Stimulated activated CD4-positive, alpha-beta T cell treated with anti-CD3 and anti-CD28 coated beads, TNF-alpha, amount 100 ng/mL, for 4 hours (primary cell): ENCODE measurements at places on chromosomes 11 and 22.

DNA sequence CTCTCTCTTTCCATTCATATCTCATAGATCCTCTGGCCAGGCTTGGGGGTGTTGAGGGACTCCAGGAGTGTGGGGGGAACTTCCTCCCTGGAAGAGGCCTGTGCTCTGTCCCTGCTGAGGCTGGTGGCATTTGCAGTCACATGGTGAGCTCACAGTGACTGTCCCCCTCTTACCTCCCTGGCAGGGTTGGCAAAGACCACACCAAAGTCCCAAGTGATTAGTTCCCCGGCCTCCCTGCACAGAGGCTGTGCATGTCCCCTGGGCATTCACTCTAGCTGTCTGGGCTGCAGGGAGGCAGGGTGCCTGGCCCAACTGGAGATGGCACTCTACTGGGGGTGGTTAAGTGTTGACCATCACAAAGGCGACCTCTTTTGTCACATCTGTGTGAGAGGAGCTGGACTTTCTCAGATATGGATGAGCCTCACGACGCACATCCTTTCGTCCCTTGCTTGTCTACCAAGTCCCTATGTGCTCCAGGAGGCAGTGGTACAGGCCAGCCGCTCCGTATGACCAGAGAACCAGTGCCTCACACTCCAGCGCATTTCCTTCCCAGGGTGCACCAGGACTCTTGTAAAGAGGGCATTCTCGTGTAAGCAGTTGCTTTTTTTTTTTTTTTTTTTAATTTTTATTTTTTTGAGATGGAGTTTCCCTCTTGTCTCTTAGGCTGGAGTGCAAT, 8.8 kb downstream of the TANGO2 start:
- DNase-seq: no peak

GRCh38 chr11:12456651-12457579, 79.5 kb downstream of the PARVA start:
- no peak for DNase-seq

- DNase-seq: no peak
Observed at GRCh38 chr11:78938971-78939370, 364.3 kb upstream of the NARS2 start.

- DNase-seq: no peak
Observed at GRCh38 chr11:3105791-3106735, 48.8 kb upstream of the CARS1 start.

GRCh38 chr11:65549096-65549495, 9.1 kb downstream of the LTBP3 start:
- no peak for DNase-seq

- no peak for DNase-seq
Observed at GRCh38 chr11:31767685-31768084, 43.4 kb downstream of the PAX6 start.

- no peak for DNase-seq
Observed at GRCh38 chr11:130070846-130071200, 1.1 kb downstream of the APLP2 start.

DNA sequence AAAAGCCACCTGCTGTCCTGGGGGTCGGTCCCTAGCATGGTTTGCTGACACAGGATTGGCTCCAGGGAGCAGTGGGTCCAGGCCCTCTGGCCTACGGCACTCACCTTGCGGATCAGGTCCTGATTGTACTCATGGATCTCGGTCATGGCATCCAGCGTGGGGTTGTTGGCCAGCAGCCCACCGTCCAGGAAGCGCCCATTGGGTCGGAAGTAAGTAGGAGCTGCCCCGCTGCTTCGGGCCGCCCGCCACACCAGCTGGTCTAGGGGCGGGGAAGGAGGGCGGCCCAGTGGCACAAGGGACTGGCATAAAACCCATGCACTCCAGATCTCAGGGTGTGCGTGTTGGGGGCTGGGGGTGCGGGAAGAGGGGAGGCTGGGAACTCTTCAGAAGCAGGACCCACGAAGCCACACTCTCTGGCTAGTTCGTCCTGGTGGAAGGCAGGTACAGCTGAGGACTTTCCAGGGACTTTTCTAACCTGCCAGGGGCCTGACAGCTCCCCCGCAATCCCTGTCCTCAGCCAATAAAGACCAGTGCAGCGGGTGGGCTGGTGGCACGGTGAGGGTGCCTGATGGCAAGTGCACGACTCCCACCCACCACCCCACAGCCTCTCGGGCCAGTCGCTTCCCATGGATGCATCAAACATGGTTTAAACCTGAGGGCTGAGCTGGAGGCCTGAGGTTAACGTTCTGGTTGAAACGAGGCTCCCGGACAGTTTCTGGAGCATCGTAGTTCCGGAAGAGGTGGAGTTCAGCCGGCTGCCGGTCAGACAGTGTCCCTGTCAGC, 5.1 kb upstream of the BAIAP2L2 start:
- DNase-seq: no peak

GRCh38 chr11:17703951-17704350, 15.4 kb upstream of the MYOD1 start:
- DNase-seq: no peak

DNA sequence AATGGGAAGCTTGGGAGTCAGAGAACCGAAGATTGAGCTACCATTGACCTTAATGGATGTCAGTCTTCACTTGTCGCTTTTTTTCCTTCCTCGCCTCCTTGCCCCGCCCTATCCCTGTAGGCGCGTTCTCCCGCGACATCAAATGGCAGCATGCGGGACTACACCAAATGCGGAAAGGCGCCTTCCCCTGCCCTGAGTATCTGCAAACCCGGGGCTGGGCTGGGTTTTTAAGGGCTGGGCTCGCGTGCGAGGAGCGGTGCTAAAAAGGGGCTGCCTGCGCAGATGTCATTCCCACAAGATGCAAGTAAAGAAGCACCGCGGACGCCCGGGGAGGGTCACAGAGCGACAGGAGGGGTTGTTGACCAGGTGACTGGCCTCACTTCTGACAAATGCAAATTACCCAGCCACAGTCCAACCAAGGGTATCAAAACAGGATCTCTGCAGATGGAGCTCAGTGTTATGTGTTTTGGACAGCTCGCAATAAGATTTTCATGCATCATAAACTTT, 4.7 kb upstream of the FAM111B start:
- peak; percentile 18 for DNase-seq

DNA sequence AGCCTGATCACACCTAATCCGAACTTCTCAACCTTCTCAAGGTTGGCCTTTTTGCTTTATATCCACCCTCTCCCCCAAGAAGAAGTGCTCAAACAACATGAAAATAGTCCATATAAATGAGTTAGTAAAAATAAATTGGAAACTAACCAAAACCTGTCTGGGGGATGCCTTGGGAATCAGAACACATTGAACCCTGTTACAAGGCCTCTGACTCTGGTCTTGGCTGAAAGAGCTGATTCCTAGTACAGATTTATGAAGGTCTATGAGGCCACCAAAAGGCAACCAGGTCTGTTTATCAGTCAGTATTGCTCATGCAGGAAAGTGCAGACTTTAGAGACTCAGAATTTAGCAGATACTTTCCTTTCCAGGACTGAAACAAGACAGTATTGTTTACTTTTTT, 49.7 kb downstream of the NRXN2 start:
- DNase-seq: no peak

DNA sequence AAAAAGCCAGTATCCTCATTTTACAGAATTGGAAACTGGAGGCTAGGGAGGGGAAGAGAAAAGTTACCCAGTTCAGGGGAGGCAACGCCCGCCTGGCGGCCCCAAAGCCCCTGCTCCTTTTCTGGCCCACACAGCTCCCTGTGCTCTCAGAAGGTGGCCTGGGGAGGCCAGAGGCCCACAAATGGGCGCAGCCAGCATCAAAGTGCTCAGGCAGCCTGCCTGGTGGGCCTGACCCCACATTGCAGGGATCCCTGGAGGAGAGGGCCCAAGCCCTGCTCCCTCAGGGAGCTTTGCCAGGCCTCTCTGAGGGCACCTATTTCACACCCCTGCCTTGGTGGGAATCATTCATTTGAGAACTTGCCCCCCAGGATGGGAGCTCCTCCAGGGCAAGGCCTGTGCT, 42.5 kb downstream of the ARRB1 start:
- DNase-seq: no peak

DNA sequence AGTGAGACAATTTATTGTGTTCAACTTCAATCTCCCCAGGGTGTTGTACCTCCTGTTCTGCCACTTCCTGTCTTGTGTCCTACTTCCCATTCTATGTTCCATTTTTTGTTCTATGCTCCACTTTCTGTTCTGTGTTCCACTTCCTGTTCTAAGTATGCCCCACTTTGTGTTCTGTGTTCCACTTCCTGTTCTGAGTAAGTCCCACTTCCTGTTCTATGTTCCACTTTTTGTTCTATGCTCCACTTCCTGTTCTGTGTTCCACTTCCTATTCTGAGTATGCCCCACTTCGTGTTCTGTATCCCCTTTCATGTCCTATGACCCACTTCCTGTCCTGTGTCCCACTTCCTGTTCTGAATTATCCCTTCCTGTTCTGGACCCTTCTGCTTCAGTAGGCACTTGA, 732.7 kb downstream of the TBC1D22A start:
- DNase-seq: no peak

GRCh38 chr11:83612891-83613766, 327.0 kb upstream of the CCDC90B start:
- DNase-seq: no peak

- no peak for DNase-seq
Observed at GRCh38 chr11:85086504-85087284, 540.5 kb downstream of the DLG2 start.

- DNase-seq: no peak
Observed at GRCh38 chr22:35531202-35531601, 9.4 kb upstream of the RASD2 start.

- DNase-seq: peak; percentile 9
Observed at GRCh38 chr11:9748361-9748970, 84.6 kb downstream of the SWAP70 start.

GRCh38 chr11:130706572-130706971, 209.7 kb downstream of the SNX19 start:
- no peak for DNase-seq

GRCh38 chr11:24890426-24890825, 393.6 kb downstream of the LUZP2 start:
- no peak for DNase-seq

DNA sequence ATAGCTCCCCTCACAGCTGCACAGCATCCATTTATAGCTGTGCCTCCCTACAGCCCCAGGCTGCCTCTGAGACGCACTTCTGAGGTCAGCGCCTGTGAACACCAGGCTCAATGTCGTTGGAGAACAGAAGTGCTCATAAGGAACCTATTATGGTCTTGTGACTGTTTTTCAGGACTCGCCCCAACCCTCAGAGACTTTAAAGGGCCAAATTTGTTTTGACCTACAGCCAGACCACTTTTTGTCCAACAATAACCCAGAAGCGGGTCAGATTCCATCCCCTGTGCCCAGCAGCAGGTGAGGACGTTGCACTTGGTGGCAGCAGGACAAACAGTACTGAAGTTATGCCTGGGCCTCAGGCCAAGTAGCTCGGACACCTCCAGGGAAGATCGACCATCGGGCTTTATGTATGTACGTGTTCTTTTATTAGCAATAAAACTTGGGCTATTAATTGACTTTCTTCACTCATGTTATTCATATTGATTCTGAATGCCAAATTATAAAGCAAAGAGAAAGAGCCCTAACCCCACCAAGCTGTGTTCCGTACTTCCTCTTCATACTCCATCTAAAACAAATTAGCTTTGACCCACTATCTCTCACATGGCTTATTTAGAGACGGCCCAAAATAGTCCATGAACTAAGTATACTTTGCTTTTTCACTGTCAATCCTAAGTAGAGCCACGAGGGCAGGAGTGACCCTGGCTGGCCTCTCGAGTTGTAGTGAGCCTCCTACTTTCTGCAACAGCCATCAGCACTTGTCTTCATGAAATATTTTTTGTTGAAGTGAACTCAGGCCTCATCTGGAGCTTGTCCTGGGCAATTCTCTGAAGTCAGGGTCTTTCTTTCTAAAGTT, 92.3 kb upstream of the PAX6 start:
- no peak for DNase-seq

DNA sequence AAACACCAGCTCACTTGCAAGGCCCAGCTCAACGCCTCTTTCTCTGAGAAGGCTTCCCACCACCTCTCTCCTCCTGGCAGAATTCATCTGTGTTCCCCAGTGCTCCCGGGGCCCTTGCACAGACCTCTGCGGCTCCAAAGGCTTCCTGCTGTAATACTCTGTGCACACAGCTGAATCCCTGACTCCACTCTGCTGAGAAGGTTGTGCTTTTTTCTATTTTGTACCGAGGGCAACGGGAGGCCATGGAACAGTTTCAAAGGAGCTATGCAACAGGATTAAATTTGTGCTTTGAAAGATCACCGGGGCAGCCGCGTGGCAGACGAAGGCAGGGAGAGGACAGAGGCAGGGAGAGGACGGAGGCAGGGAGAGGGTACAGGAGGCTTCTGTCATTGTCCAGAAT, 49.2 kb upstream of the SYT7 start:
- DNase-seq: no peak

- DNase-seq: no peak
Observed at GRCh38 chr22:43990044-43990443, 34.1 kb upstream of the PARVB start.

GRCh38 chr11:63682066-63683021, 1.0 kb downstream of the RTN3 start:
- no peak for DNase-seq

GRCh38 chr11:48005831-48006270, 25.5 kb downstream of the PTPRJ start:
- no peak for DNase-seq

GRCh38 chr11:477052-477715, 27.1 kb downstream of the PTDSS2 start:
- no peak for DNase-seq

- no peak for DNase-seq
Observed at GRCh38 chr11:92779746-92780145, 189.7 kb upstream of the MTNR1B start.

DNA sequence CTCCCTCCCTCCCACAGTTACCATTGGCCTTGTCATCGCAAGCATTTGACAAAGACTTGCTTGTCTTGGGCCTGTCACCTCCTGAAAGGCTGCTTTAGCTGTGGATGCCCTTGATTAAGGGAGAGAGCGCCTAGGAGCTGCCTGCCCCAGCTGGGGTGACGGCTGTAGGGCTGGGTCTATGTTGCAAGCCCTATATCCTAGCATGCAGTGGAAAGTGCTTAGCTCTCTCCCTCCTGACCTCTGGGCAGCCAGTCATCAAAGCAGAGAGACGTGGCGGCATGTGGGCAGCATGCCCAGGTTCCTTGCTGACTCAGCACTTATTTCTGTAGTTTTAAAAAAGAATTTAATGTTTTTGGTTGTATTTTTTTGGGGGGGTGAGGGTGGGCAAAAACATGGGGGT, 75.9 kb downstream of the BARX2 start:
- DNase-seq: no peak

- DNase-seq: no peak
Observed at GRCh38 chr11:95975343-95975742, 51.4 kb upstream of the MTMR2 start.

- no peak for DNase-seq
Observed at GRCh38 chr11:7657306-7658025, 15.8 kb downstream of the CYB5R2 start.

DNA sequence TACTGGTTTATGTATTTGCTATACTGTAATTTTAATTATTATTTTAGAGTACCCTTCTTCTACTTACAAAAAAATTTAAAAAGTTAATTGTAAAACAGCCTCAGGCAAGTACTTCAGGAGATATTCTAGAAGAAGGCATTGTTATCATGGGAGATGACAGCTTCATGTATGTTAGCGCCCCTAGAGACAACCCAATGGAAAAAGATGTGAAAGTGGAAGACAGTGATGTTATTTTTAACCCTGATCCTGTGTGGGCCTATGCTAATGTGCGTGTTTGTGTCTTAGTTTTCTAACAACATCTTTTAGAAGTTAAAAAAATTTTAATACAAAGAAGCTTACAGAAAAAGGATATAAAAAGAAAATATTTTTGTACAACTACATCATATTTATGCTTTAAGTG, 205.0 kb downstream of the FAM76B start:
- no peak for DNase-seq

GRCh38 chr22:49629586-49630447, 197.9 kb downstream of the BRD1 start:
- no peak for DNase-seq

- DNase-seq: no peak
Observed at GRCh38 chr22:17767233-17768065, 6.8 kb downstream of the BID start.
